ENCODE measurements at places on chromosomes 5 and 9. TPM values are rescaled to one million over a fixed set of nuclear protein-coding genes. Genes with fewer than 3 reads are reported as not detected.

The SLC6A3 gene
- total RNA-seq: 0.70 TPM

The LCN15 gene
- total RNA-seq: 9.3 TPM

GRCh38 chr9:28435456-28435855 is 862.2 kb upstream of the C9orf72 start:
- DNase-seq: no peak

- DNase-seq: no peak
Observed at GRCh38 chr9:16179566-16179965, 626.7 kb downstream of the CCDC171 start.

- no peak for DNase-seq
Observed at GRCh38 chr9:114143234-114143633, 12.1 kb upstream of the COL27A1 start.

DNA sequence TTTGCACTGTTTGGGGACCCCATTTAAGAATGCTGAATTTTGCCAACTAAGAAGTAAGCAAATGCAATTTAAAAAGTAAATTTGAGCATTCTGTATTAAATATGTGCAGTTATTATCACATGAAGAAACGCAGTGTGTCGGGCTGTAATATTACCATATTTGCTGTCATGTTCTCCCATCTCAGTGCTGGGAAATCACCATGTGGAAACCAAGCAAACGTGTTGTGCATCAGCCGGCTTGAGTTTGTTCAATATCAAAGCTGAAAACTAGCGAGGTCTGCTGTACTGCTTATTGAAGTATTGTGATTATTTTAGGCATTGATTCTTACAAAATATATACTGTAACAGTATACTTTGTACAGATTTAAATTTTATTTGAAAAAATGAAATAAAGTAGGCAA is 2.6 kb downstream of the IGIP start:
- DNase-seq: no peak

GRCh38 chr5:113336975-113337374 is 97.8 kb downstream of the TSSK1B start:
- DNase-seq: no peak

The SPATA31E1 gene
- total RNA-seq: not detected

- no peak for DNase-seq
Observed at GRCh38 chr5:103785569-103785968, 223.0 kb upstream of the NUDT12 start.

The TUSC1 gene
- total RNA-seq: 14.2 TPM

DNA sequence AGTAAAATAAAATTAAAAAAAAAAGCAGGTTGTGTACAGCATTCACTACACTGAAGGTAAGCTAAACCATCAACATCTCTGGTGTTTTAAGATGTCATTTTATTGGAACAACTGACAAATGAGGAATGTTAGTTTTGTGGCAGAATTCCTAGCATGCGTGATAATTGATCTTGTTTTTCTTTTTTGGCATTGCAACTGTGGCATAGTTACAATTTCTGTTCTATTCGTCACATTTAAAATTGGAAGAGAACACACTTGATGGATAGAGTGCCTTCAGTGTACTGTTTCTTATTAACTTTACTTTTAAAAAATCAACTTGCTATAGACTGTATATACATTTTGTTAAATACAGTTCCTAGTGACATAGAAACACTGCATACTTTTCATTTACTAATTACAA is 43.6 kb upstream of the TNFSF15 start:
- no peak for DNase-seq

- DNase-seq: no peak
Observed at GRCh38 chr9:94807556-94807955, 81.1 kb downstream of the AOPEP start.

All from Peyer's patch (tissue), 4 donors.